ENCODE measurements at places on chromosomes 3 and 15. TPM values are rescaled to one million over a fixed set of nuclear protein-coding genes. Genes with fewer than 3 reads are reported as not detected.

IP6K2 gene
- total RNA-seq: 160 TPM

SYNPR gene
- not detected for total RNA-seq

SPESP1 gene
- total RNA-seq: 1.7 TPM

TIGIT gene
- 3.9 TPM for total RNA-seq

RIOX2 gene
- total RNA-seq: 26.9 TPM

TMEM158 gene
- total RNA-seq: 1.8 TPM

DNA sequence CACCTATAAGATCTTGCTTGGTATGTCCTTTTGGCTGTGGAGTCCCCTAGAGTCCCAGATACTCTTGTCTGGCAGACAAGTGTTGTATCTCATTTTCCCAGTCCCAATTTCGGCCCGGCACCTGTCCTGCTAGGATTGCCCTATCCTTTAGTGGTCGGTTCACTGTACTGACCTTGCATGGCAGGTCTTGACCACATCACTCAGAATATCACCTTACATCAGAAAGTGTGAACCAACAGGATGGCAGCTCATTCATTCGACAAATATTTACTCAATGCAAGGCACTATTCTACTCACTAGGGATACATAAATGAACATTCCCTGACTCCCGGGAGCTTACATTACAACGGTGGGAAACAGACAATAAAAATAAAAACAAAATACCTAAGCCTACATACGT lies 5.7 kb upstream of the CCDC80 start:
- DNase-seq: no peak
- no peak overlapping the region for H3K27ac ChIP-seq
- H3K27me3 ChIP-seq: no peaks in the 10 kb centered on the region
- no peak overlapping the region for H3K4me3 ChIP-seq

DNA sequence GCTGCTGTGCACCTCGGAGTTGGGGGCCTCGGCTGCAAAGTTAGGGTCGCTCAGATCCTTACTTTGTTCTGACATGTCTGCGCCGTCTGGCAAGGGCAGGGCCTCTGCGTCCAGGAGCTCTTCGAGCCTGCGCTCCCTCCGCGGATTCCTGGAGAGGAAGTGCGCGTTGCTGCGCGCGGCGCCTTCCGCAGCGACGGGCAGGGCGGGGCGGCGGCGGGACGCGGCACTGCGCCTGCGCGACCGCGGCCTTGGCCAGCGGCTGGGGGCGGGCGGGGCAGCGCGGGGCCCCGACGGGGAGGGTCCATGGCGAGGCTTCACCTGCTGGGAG lies at the start of gene NDN:
Gene NDN (minus strand): TSS at position 163 of the 328 bp plus-strand sequence. CDS start 88 bp downstream, at position 75.
- H3K4me1 ChIP-seq: no peaks in the 10 kb centered on the region
- no peaks in the 10 kb centered on the region for H3K27me3 ChIP-seq
- H3K27ac ChIP-seq: no peak within 1 kb of the TSS
- H3K36me3 ChIP-seq: no peaks in the 10 kb centered on the region
- no peak for DNase-seq
- H3K4me3 ChIP-seq: peak within 1 kb of the TSS; percentile 17

DNA sequence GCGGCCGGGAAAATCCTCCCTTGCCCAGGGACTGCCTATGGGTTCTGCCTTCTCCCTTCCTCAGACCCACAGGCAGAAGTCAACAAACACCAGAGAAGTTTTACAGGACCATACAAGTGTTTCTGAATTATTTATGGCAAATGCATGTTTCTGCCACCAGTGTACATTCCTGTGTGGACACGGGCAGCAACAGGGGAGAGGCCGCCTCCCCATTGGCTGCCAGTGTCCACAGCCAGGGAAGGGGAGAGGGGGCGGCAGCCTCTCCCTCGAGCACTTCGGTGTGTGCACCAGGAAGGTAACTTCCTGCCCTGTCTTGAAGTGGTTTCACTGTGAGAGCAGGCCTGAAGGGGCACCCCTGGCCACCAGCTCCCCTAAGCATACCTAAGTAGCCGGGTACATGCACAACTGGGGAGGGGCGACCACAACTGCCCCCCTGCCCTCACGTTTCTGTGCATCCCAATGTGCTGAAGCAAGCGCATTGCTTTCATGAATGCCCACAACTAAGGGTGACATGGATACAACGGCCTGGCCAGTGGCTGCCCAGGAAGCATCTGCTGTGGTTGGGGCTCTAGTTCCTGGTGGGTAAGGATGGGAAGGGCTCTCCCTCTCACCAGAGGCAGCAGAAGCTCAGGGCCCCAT lies 14.8 kb upstream of the SHISA5 start:
- H3K36me3 ChIP-seq: no peaks in the 10 kb centered on the region
- H3K27me3 ChIP-seq: no peaks in the 10 kb centered on the region
- no peak overlapping the region for H3K4me3 ChIP-seq
- no peaks in the 10 kb centered on the region for H3K4me1 ChIP-seq
- no peak for DNase-seq

DNA sequence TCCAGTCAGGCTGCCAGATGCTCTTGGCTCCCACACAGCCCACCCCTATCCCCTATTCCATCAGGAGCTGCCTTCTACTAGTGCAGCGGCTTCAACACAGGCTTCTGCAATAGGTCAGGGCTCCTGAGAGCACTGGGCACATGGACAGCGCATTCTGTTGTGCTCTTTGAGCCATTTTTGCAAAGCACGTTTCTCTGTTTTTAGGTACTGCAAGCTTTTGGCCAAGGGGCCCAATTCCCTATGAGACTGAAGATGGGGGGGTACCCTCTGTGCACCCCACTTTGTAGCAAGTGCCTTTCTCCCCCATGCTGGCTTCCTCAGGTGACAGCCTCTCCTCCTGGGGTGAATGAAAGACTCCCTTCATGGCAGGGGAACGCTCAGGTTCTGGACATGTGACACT lies 31.2 kb downstream of the CHDH start:
- H3K27ac ChIP-seq: no peak overlapping the region
- DNase-seq: no peak
- H3K36me3 ChIP-seq: peaks cover 63% of the 10 kb centered on the region

DNA sequence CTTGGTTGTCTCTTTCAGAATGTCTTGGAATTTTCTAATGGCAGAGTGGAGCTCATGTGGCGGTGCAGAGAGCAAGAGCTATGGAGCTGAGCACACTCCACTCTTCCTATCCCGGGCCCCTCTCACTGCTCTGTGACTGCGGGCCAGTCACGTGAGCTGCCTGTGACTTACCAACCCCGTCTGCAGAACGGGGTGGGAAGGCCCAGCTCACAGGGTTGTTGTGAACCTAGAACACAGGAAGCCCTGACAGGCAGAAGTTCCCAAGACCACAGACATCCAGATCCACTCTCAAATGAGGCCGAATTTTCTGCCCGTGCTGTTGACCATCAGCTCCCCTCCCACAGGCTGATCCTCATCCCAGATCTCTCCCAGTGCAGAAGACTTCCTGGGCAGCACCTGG lies 35.5 kb upstream of the PLXNA1 start:
- H3K4me3 ChIP-seq: no peak overlapping the region
- no peaks in the 10 kb centered on the region for H3K4me1 ChIP-seq
- no peak overlapping the region for H3K27ac ChIP-seq
- no peak for DNase-seq
- no peaks in the 10 kb centered on the region for H3K27me3 ChIP-seq

- H3K27ac ChIP-seq: peak within 1 kb of the TSS; percentile 92
- H3K27me3 ChIP-seq: no peaks in the 10 kb centered on the region
- peak within 1 kb of the TSS; percentile 85 for H3K4me3 ChIP-seq
- DNase-seq: peak; percentile 69
- no peaks in the 10 kb centered on the region for H3K36me3 ChIP-seq
These were observed at the start of gene TJP1 for GRCh38 chr15:29822100-29822683. Gene TJP1 (minus strand): TSS chr15:29822468. CDS start chr15:29822028, 440 bp downstream.

- no peak for DNase-seq
- H3K27me3 ChIP-seq: no peaks in the 10 kb centered on the region
- H3K4me1 ChIP-seq: no peaks in the 10 kb centered on the region
- no peaks in the 10 kb centered on the region for H3K36me3 ChIP-seq
- no peak overlapping the region for H3K4me3 ChIP-seq
These were observed 89.8 kb downstream of the LRRC3B start for GRCh38 chr3:26712211-26713026.

DNA sequence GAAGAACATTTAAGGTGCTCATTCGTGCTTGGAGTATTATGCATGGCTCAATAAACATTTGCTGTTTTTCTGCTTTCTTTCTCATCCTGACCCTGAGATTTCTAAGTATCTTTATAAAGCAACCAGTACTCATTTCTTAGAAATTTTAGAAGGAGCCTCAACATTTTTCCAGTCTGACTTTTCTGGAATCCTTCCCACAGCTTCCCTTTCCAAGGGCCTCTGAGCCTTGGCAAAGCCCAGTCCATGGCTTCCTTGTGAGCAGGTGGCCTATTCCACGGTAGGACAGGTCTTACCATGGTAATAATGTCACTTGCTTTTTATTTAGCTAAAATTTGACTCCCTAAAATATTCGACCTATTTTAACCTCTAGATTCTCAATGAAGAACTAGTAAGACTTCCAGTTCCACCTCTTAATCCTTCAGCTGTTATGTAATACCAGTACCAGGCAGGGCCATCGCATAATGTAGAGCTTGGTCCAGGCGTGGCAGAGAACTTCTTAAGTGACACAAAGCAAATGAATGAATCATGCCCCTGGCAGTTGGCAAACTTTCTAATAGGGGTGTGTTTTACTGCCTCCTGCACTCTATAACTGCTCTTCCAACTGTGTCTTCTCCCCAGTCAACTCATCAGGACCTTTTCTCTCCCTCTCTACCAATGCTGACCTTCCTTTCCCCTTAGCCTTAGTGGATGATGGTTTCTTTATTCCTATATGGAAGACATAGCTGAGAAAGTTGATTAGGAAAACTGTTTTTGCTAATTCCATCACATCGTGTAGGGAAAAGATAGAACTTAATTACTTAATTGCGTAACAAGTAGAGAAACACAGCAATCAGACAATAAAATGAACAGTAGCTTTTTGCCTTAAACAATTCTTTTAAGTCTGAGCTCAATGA lies 894 bp upstream of the TM4SF4 start:
- H3K36me3 ChIP-seq: no peaks in the 10 kb centered on the region
- H3K4me1 ChIP-seq: peaks cover 23% of the 10 kb centered on the region
- peak overlapping the region; percentile 62 for H3K27ac ChIP-seq
- no peak overlapping the region for H3K4me3 ChIP-seq

- no peak overlapping the region for H3K4me3 ChIP-seq
- no peaks in the 10 kb centered on the region for H3K27me3 ChIP-seq
- H3K27ac ChIP-seq: no peak overlapping the region
- no peak for DNase-seq
- H3K36me3 ChIP-seq: no peaks in the 10 kb centered on the region
These were observed 228.6 kb upstream of the CMC1 start for GRCh38 chr3:28012830-28013229.

DNA sequence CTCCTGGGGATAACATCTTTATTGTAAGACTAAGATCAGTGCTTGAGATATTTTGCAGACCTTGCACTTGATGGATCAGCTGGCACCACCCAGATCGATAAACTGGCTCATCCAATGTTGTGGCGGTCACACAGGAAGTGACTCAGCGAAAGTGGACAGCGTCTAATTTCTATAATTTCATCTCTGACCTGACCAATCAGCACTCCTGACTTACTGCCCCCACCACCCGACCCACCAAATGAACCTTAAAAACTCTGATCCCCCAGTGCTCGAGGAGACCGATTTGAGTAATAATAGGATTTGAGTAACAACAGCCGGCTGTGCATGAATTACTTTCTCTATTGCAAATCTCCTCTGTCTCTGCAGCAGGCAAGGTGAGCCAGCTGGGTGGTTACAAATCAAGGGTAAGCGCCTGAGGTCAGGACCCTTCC lies 62.7 kb upstream of the RNU6-1 start:
- H3K36me3 ChIP-seq: no peaks in the 10 kb centered on the region
- H3K27ac ChIP-seq: no peak overlapping the region
- no peak overlapping the region for H3K4me3 ChIP-seq
- no peak for DNase-seq
- H3K27me3 ChIP-seq: no peaks in the 10 kb centered on the region
- H3K4me1 ChIP-seq: no peaks in the 10 kb centered on the region

DNA sequence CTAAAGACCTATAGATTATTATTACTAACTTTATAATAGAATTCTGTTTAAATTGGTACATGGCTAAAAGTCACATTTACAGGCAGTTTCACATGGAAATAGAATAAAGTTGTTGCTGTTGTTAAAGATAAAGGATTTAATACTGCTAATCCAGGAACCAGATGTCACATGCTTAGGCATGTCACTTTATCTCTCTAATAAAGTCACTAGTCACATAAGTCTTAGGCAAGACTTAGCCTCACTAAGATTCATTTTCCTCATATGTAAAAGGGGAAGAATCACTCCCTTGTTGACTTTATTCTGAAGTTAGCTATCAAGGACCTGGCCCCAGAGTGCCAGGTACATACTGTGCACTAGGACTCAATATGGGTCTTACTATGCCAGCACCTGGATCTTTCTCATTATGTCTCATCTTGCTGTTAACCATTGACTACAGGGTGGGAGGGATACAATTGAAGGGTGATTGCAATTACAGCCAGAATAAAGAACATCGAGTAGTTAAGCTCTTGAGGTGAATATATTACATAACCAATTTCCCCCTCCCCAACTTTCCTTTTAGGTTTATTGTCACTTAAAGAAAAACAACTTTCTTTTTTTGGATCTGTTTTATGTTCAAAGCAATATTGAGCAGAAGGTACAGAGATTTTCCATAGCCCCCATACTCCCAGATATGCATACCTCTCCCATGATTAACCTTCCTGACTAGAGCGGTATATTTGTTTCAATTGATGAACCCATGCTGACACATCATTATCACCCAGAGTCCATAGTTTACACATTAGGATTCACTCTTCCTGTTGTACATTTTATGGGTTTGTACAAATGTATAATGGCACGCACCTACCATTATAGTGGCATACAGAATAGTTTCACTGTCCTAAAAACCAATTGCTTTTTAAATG lies 36.6 kb downstream of the LNP1 start:
- no peak overlapping the region for H3K27ac ChIP-seq
- H3K4me3 ChIP-seq: no peak overlapping the region
- no peak for DNase-seq
- H3K36me3 ChIP-seq: no peaks in the 10 kb centered on the region
- no peaks in the 10 kb centered on the region for H3K27me3 ChIP-seq

- H3K27ac ChIP-seq: no peak overlapping the region
- H3K36me3 ChIP-seq: no peaks in the 10 kb centered on the region
- H3K27me3 ChIP-seq: no peaks in the 10 kb centered on the region
These were observed 13.3 kb downstream of the TAFA4 start for GRCh38 chr3:68919000-68919399.

GRCh38 chr3:4856136-4856535 lies 123.1 kb upstream of the BHLHE40 start:
- H3K27me3 ChIP-seq: no peaks in the 10 kb centered on the region
- H3K4me1 ChIP-seq: no peaks in the 10 kb centered on the region
- DNase-seq: no peak
- H3K36me3 ChIP-seq: peaks cover under 1% of the 10 kb centered on the region
- no peak overlapping the region for H3K4me3 ChIP-seq

DNA sequence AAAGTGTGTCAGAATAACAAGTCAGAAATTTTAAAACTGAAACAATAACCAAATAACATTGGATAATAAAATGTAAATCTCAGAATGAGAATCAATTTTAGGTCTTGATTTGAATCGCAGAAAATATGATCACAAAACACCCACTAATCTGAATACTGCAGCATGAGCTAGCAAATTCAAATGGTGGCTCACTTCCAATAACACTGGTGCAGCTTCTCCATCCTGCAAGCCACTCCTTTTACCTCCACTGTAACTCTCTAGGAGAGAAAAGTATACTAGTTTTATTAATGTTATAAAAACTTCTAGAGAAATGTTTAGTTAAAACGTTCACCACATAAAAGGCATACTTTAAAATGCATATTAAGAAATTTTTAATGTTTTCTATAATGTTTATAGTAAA lies 30.4 kb downstream of the UBE3A start:
- H3K36me3 ChIP-seq: peaks cover 24% of the 10 kb centered on the region
- no peak overlapping the region for H3K27ac ChIP-seq
- no peak for DNase-seq
- H3K27me3 ChIP-seq: no peaks in the 10 kb centered on the region

GRCh38 chr3:160668454-160668853 lies 8.5 kb upstream of the ARL14 start:
- H3K4me3 ChIP-seq: no peak overlapping the region
- H3K36me3 ChIP-seq: no peaks in the 10 kb centered on the region
- no peak for DNase-seq
- H3K4me1 ChIP-seq: no peaks in the 10 kb centered on the region
- no peaks in the 10 kb centered on the region for H3K27me3 ChIP-seq
- H3K27ac ChIP-seq: no peak overlapping the region

Data from tibial nerve (tissue), 4 donors.